Mesenchymal stem cell (in vitro differentiated cells and primary cell): ENCODE measurements at places on chromosomes 11 and 22.

- DNase-seq, result no peak
Observed at GRCh38 chr22:19176175-19176643, 2.3 kb downstream of the SLC25A1 start.

DNA sequence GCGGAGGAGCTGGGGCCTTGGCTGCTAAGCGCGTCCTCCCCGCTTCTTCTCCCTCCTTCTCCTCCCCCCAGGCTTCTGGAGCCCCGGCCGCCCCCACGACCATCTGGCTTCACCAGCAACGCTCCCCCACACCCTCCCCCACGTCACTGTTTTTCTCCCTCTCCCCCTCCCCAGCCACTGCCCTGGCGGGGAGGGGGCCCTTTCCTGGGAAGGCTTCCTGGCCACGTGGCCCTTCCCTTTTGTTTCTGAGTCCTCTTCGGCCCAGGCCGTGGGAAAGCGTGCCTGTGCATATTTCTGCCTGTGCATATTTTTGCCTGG is 27.7 kb downstream of the RTN4R start:
- DNase-seq, result no peak

GRCh38 chr22:24247011-24247507 is 2.2 kb upstream of the GGT5 start:
- peak; percentile 51 for DNase-seq

DNA sequence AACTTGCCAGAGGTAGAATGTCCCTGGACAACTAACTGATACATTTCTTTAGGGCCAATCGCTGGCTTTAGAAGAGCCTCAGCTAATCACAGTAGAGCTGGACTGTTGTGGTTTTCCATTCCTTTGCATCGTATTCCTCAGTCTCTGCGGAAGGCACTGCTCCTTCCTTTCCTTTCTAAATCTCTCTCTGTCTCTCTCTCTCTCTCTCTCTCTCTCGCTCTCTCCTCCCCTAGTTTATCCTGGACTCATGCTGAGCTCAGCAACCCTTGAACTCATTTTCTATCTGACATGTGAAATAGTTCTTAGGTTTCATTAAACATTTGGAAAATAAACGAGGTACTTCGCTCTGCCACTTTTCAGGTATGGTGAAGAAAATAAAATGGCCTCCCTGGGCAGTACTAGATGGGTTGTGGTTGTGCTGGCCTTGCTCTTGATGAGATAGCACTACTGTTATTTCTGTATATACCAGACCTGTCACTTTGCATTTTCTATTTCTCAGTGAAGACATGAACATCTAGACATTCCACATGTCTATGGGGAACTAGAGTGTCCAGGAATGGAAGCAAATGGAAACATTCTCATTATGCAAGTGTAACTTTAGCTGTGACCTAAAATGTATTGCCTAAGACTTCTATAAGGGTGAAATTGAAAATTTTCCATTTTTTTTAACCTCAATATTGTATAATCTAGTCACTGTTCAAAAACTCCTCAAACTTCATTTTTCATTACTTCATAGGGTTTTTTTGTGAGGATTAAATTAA is 12.0 kb upstream of the SESN3 start:
- DNase-seq, result no peak

GRCh38 chr11:115097796-115098408 is 406.3 kb downstream of the CADM1 start:
- no peak for DNase-seq

GRCh38 chr11:133228471-133229329 is 303.6 kb downstream of the OPCML start:
- no peak for DNase-seq

- DNase-seq, result no peak
Observed at GRCh38 chr11:17770048-17770652, 35.6 kb downstream of the KCNC1 start.

DNA sequence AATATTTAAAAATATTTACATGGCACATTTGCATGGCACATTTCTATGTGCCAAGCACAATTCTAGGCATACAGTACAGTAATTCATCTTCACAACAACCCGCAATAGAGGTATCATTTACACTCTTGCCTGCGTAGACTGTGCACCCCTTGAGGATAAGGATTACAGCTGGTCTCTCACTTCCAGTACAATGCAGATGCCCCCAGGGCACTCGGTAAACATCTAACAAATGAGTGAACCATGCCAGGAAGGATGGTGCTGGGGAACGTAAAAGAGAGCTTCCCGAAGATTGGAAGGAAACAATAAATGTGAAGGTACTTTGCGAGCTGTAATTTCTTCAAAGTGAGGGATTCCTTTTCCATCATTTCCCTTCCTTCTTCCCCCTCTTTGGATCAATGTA is 1.3 kb downstream of the PRPF19 start:
- no peak for DNase-seq

DNA sequence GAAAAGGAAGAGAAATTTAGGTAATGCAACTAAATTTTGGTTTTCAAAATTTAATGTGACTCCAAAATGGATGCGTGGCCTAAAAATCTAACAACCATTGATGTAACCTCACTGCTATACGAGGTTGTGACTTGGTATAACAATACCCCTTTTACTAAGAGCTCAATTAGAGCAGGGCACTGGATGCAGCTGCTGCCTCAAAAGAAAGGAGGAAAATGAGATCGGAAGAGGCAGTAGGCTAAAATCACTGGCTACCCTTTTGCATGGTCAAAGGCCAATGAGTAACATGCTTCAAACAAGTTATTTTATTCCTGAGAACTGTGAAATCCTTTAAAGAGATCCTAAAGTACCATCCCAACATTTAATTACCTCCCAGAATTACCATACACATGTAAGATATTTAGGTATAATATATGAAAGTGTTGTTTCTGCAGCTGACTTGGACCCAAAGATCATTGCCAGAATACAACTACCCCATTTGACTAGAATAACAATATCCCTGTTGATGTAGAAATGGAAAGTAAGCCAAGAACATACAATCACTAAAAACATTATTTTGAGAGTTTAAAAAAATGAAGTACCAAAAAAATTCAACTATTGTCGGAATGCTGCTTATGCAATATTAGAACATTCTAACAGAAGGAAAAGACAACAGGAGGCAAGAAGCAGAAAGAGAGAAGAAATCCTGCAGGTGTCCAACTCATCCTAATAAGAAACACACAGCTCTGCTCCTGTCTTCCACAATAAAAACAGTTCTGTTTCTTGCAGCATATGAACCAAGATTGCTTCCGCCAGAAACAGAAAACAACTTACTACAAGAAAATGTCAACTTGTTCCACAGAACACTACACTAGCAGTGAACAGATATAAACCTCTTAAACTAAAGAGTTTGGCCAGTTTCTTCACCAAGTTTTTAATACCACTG is 15.0 kb downstream of the SIK3 start:
- no peak for DNase-seq

GRCh38 chr22:48369789-48370507 is 1457.7 kb downstream of the BRD1 start:
- no peak for DNase-seq

- no peak for DNase-seq
Observed at GRCh38 chr22:45320357-45320976, 10.7 kb downstream of the FAM118A start.
